ENCODE measurements at places on chromosomes 1 and 21. TPM values are rescaled to one million over a fixed set of nuclear protein-coding genes. Genes with fewer than 3 reads are reported as not detected.

- no peak for DNase-seq
These were observed 75.4 kb downstream of the CEP170 start for GRCh38 chr1:243179720-243180119.

DNA sequence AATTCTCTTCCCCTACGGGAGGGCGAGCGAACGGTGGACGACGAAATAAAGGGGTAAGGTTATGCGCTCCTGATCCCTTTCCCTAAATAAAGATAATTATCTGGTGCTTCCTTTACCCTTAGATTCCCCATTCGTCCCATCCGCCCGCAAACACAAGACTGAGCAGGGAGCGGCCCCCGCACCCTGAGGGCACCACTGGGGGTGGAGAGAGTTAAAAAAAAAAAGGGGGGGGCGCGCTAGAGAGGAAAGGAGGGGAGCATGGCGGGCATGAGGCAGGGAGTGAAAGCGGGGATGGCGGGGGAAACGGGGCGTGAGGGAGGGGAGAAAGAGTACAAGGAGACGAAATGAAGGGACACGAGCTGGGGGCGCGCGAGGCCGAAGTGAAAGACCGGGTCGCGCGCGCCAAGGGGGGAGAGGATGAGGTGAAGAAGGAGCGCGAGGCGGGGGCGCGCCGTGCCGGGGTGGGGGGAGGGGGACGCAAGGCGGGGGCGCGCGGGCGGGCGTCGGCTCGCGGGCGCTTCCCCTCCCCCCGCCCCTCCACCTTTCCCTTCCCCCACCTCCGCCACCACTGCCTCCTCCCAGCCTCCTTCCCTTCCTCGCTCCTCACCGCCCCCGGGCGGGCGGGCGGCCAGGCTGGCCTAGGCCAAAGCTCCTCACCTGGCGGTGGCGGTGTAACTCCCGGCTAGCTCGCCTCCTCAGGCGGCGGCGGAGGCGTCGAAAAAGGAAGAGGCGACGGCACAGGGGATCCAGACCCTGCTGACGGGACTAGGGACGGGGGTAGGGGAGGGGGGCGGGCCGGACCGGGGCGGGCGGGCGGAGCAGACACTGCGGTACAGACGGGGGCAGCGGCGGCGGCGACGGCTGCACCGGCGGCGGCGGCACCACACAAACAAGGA lies 448 bp downstream of the GATAD2B start:
- DNase-seq, result peak; percentile 75

DNA sequence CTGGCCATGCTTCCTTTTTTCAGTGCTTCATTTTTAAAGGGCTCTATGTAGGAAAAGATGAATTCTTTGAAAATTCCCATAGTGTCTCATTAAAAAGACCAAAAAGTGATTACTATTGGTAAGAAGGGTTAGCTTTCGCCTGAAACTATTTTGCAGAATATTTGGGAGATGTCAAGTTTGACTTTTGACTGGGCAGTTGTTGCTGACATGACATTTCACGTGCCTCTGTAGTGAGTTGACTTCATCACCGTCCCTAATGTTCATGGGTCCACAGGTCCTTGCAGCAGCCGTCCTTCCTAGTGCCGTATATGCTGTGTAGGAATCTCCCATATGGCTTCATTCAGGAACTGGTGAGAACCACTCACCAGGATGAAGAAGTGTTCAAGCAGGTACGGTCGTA lies 88.7 kb upstream of the KIF1B start:
- DNase-seq, result no peak

Gene CFAP45
- 2.6 TPM for total RNA-seq

DNA sequence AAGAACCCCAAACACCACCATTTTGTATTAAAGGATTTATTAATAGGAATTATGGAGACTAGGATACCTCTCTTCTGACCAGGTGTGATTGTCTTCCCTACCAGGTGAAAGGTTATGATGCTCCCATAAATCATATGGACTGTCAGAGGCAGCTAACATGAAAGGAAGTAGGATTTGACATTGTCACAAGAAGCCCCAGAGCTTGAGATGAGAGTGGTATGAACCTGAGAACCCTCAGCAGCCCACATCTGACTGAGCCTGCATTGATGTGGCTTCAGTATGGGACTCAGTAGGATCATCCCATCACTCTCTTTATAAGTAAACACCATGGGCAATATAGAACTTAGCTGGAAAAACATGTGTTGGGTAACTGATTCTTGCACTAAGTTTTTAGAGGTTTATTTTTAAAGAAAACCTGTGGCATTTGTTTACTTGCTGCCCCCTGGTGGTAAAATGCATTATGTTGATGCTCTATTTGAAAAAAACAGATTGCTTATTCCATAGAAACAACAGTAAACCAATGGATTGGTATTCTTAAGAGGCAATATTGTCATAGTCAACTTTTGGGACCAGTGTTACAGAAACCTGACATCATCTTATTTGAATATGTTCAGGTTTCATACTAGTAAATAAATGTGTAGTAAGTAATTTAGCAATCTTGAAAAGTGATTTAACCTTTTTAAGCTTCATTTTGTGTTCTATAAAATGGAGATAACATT lies 16.6 kb upstream of the CACYBP start:
- DNase-seq, result peak; percentile 56

DNA sequence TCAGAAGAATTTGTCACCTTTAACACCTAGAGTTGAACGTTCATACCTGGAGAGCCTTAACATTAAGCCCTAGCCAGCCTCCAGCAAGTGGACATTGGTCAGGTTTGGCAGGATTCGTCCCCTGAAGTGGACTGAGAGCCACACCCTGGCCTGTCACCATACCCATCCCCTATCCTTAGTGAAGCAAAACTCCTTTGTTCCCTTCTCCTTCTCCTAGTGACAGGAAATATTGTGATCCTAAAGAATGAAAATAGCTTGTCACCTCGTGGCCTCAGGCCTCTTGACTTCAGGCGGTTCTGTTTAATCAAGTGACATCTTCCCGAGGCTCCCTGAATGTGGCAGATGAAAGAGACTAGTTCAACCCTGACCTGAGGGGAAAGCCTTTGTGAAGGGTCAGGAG lies 52.3 kb downstream of the UBE4B start:
- DNase-seq, result no peak

- DNase-seq, result no peak
These were observed 120.8 kb downstream of the APP start for GRCh38 chr21:26049803-26050202.

Gene KAZN
- 0.55 TPM for total RNA-seq

GRCh38 chr1:230819976-230820375 lies 48.3 kb downstream of the C1orf198 start:
- no peak for DNase-seq

Gene KCNQ4
- total RNA-seq, result 0.50 TPM

DNA sequence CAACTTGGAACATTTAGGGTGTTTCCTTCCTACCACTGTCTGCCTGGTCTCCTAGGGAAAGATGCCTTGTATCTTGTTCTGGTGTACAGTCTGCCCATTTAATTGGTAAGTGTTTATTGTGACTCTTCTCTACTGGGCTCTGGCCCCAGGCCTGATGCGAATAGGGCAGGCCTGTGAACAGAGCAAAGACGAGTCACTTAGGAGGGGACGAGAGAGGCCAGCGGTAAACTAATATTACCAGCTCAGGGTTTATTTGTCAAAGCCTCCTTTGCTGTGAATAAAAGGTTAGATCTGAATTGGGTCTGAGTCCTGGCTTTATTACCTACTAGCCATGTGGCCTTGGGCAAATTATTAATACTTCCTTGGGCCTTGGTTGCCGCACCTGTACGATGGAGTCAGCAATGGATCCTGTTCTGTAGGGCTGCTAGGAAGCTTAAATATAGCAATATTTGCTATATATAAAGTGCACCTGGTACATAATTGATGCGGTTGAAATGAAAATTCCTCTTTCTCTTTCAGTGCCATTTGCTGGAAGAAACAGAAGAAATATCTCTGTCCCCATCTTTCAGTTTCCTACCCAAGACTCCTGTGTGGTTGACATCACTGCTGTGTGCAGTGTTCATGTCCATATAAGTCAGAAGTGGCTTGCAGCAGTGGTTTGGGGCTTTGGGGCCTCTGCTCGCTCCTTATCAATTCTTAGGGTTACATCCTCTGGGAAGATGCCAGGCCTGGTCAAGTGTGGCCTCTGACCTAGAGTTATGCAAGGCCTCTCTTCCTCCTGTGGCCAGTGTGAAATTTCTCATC lies 32.4 kb downstream of the MAPKAPK2 start:
- DNase-seq, result peak; percentile 37

DNA sequence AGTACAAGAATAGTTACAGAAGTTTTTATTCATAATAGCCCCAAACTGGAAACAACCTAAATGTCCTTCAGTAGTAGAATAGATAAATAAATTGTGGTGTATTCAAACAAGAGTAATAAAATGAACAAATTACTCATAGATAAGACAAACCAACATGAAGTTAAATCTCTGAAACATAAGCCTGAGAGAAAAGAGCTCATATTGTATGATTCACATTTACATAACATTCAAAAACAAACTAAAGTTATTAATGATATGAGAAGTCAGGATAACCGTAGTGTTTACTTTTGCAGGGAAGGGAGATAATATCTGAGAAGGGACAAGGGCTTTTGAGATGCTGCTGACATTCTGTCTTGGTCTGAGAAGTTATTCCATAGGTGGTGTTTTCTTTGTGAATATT lies 13.5 kb downstream of the STPG1 start:
- no peak for DNase-seq

Gene AUNIP
- 8.4 TPM for total RNA-seq

DNA sequence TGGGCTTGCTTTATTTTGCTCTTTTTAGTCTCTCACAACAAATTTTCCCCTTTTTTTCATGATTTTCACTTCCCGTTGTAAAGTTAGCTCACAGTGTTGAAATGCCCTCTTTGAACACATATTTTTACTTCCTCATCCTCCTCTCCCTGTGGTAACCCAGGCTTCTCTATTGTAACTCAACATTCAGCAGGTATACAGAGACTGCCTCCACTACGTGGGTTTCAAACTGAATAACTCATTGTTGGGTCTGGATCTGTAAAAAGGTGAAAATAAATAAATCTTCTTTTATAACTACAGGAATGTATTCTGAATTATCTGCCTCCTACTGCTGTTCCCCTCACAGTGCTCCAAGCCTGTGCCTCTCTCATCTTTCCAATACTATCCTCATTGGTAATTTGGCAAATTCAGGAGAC lies 166.4 kb downstream of the RUNX1 start:
- DNase-seq, result no peak

Gene OR2T11
- not detected for total RNA-seq

DNA sequence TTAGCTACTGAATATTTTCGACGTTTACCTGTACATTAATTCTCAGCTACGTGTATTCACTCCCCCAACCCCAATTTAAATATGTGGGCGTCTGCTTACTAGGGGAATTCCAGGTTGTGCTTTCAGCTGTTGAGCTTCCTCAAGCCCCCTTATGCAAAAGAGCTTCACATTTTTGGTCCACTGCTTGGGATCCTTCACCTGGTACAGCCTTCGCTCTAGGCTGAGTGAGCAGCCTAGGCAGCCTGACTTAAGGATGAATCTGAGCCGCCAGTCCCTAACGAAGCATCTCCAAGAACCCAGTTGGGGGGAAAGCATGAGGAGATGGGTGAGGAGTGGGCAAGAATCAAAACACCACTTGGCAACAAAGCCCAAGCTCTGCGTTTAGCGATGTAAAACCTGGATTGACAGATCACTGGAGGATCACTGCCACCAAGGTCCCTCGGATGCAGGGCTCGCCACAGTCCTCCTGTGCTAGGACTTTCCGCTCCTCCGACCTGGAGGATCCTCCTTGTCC lies 674 bp downstream of the BCL10 start:
- DNase-seq, result no peak

Data from activated naive CD4-positive, alpha-beta T cell treated with anti-CD3 and anti-CD28 coated beads for 36 hours (primary cell).